Activated T-helper 1 cell treated with Interleukin-2 at 50 U/mL for 16 hours (primary cell): ENCODE measurements at places on chromosomes 7 and 10.

- no peak for DNase-seq
Observed at GRCh38 chr10:77146712-77147336, 490.8 kb downstream of the KCNMA1 start.

- no peak for DNase-seq
Observed at GRCh38 chr7:55140941-55141278, 122.1 kb downstream of the EGFR start.

- no peak for DNase-seq
Observed at GRCh38 chr10:95314192-95314918, 23.6 kb upstream of the PDLIM1 start.

DNA sequence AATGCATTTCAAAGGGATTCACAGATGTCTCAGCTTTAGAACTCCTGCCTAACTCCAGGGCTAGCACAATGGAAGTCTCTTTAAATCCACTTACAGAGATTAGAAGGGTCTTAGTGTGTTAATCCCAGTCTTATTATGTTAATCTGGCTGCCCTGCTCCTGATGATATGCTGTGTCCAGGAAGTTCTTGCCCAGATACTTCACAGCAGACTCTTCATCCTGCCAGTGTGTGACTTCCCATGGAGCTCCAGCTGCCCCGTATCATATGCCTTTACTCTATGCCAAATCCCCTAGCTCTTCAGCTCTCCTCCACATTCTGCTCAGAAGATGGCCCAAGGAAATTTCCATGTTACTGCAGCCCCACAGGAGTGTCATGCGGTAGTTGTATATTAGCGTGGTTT, 533.8 kb downstream of the GALNT17 start:
- no peak for DNase-seq

DNA sequence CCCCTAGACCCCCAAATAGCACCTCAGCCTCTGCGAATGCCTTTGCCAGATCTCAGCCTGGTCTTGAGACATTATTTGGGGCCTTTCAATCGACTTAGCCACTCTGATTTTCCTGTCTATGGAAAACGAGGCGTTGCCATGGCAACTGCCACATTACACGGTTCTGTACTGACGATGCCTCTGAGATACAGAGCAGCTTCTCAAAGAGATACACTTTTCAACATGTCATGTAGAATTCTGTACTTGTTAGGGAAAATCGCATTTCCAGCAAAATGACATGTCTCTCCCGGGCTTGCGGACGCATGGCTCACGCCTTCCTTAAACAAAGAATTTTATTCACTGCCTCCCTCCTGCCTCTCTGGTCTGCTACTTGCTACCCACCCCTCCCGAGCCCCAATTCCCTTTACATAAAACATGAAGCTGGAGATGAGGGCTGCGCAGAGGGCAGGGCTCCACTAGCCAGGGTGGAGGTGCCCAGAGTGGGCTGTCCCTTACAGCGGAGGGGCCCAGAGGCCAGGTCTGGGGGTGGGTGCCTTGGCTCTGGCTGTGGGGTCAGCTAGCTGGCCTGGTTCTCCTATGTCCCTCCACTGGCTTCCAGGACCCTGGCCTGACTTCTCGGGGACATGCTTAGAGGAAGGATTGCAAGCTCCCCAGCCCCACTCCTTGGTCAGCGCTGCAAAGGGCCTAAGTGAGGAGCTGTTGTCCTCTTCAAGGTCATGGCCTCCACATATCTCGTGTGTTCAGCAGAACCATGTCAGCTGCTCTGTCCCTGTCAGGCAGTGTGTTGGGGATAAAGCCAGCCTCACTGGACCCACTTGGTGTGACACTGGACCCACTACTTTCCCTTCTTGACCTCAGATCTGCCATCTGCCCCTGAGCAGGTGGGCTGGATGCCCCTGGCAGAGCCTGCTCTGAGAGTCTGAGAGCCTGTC, 342.5 kb downstream of the RPS24 start:
- no peak for DNase-seq

DNA sequence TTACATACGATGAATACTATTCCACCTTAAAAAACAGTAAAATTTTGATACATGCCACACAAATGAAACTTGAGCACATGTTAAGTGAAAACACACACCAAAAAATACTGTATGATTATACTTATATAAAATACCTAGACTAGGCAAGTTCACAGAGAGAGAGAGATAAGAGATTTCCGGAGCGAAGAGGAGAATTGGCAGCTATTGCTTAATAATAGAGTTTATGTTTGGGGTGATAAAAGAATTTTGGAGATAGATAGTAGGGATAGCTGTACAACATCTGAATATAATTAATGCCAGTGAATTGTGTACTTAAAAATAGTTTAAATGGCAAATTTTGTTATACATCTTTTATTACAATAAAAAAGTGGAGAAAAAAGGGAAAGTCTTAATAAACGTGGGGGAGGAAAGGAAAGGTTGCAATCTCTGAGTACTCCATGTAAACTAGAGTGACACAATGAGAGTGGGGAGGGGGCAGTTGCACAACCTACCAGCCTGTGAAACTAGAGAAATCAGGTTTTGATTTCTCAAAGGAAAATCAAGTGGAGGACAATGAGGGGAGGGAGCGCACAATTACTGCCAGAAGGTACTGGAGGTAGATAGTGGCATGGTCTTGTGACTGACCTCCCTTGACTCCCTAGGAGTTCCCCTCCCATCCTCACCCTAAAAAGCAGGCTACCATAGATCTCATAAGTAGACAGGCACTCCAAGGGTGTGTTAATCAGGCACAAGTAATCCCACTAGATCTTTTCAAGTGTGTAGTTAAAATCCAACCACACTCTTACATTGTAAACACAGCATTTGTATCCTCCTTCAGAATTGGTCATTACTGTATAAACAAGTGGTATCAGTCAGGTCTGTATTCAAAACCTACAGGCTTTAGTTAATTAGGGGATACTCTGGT, 31.6 kb upstream of the ANK3 start:
- DNase-seq = no peak

GRCh38 chr10:119505588-119506315, 36.8 kb downstream of the RGS10 start:
- no peak for DNase-seq

DNA sequence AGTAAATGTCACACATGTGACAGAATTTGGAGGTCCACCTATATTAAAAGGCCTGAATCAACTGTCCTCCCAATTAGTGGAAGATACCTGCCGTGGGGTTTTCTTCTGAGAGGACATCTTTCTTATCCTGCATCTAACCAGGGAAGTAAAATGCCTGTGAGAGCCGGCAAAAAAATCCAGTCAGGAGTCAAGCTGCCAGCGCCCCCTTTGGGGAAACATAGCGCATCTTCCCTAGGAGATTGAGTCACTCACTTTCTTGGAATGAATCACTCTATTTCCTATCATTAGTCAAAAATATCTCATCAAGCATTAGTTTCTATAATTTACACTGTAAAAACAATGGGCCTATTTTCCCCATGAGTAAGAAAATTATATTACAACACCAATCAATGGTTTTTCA, 66.4 kb upstream of the ANK3 start:
- DNase-seq = no peak

DNA sequence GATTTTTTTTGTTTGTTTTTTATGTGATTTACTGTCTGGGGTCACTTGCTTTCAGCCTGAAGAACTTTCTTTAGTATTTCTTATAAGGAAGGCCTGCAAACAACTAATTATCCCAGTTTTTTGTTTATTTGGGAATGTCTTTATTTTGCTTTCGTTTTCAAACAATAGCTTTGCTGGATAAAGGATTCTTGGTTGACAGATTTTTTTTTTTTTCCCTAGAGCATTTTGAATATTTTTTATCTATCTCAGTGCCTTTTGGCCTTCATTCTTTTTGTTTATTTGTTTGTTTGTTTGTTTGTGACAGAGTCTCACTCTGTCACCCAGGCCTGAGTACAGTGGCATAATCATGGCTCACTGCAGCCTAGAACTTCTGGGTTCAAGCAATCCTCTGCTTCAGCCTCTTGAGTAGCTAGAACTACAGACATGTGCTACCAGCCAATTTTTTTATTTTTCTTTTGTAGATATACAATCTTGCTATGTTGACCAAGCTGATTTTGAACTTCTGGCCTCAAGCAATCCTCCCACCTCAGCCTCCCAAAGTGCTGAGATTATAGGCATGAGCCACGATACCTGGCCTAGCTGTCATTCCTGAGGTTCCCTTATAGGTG, 46.3 kb upstream of the FZD9 start:
- DNase-seq = no peak

GRCh38 chr10:13184730-13185514, 23.6 kb downstream of the MCM10 start:
- DNase-seq = no peak

GRCh38 chr10:6207658-6208057, 4.9 kb downstream of the PFKFB3 start:
- DNase-seq = no peak

GRCh38 chr10:121942749-121943416, 15.1 kb upstream of the ATE1 start:
- DNase-seq = no peak

GRCh38 chr10:128043259-128044045, 82.8 kb downstream of the MKI67 start:
- DNase-seq = no peak

GRCh38 chr10:16304311-16304710, 132.5 kb upstream of the PTER start:
- DNase-seq = no peak

DNA sequence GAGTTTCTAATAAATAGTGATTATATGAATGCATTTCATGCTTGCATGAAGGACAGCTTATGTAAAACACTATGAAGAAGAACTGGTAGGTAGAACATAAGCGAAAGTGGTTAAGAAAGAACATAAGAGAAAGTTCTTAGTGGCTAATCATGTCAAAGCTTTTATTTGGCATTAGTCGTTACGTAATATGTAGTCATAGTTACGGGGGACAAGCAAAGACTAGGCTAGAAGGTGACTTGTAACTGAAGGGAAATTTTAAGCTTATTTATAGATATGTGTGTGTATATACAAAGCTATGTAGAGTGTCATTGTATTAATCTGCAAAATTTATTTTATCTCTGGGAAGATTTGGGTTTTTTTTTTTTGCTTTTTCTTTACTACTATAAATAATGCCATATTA, 36.9 kb downstream of the CAPZA2 start:
- no peak for DNase-seq

GRCh38 chr7:151954866-151955820, 1.1 kb upstream of the GALNTL5 start:
- DNase-seq = no peak

DNA sequence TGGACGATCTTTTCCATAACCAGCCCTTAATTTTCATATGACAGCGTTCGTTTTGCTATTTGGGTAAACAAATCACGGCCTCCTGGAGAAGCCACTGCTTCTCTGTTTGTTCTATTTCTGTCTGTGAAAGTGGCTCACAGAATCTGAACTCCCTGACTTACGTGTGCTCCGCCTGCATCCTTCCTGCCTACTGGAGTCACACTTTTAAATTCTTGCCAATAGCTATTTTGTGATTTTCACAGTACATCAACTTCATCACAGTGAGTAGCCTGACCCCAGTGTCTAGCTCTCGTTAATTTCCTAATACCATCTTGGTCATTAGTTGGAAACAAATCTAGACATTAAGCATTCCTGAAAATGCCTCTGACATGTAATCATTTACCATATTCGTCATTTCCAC, 49.0 kb upstream of the NPS start:
- DNase-seq = no peak

GRCh38 chr7:24346716-24347115, 62.7 kb downstream of the NPY start:
- DNase-seq = no peak

DNA sequence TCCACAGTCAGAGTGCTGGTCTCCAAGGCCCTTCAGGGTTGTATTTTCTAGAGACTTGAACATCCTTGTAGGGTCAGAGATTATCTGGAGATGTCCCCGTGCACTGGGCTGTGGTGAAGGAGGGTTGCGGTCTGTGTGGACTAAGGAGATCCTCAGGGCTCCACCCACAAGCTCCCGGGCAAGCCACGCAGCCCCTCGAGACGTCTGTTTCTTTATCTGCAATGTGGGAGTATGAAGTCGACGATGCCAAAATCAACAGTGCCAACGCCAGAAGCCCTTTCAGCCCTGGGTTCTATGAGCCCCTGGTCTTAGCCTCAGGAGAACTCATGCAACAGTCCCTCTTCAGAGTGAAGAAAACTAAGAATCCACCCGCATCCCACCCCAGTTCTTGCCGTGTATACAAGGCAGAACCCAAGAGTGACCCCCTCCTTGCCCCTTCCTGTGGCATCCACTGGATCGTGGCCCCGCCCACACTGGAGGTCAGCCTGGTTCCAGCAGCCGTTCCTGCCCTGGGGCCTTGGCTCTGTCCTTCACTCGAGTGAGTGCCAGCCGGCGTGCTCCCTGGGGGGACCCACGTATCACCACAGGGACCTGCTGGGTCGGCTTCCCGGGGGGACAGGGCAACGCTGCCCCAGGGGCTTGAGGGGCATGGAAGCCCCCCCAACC, 6.0 kb upstream of the SHH start:
- no peak for DNase-seq

DNA sequence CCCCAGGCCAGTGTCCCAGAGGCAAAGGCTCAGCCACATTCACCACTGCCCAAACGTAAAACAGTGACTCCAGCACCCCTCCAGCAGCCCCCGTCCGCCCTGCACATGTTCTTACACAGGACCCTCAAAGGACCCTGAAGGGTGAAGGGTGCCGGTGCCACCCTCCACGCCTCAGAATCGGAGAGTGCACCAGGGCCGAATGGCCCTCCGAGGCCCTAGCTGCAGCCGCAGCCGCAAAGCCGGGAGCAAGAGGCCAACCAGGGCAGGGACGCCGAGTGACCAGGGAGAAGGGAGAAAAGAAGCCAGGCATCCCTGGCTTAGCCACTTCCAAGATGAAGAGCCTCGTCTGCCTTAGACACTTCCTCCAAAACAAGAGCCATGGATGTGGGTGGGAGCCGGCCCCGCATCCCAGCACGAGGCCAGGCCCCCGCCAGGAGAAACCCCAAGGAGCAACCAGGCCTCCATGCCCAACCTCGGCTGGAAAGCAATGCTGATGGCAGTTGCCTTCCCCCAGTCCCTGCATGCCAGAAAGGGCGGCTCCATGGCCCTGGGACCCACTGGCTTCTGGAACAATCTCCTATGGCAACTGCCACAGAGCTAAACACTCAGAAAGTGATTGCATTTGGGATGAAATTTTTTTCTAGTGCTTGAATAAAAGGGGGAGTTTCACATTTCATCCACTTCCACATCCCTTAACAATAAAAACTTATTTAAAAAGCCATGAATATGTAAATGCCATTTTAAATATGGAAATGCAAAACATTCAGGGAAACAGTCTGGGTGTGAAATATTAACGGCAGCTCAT, 92.3 kb downstream of the MAD1L1 start:
- no peak for DNase-seq
